Small intestine (tissue), 16 donors: ENCODE measurements at places on chromosomes 5 and 9. TPM values are rescaled to one million over a fixed set of nuclear protein-coding genes. Genes with fewer than 3 reads are reported as not detected.

The CTNNAL1 gene
- polyA plus RNA-seq: 23.5 TPM

The SCGB3A1 gene
- not detected for polyA plus RNA-seq

The HARS2 gene
- polyA plus RNA-seq: 23.3 TPM

The INSL6 gene
- polyA plus RNA-seq: not detected

The SLIT3 gene
- polyA plus RNA-seq: 5.3 TPM

The C9orf153 gene
- polyA plus RNA-seq: not detected

The IFNK gene
- not detected for polyA plus RNA-seq

The IFNE gene
- polyA plus RNA-seq: 0.81 TPM

The RGP1 gene
- 17.8 TPM for polyA plus RNA-seq

The COL5A1 gene
- 0.22 TPM for polyA plus RNA-seq

The RABL6 gene
- polyA plus RNA-seq: 75.5 TPM

The OMD gene
- not detected for polyA plus RNA-seq

The SCGB3A2 gene
- not detected for polyA plus RNA-seq

The SAXO1 gene
- 0.01 TPM for polyA plus RNA-seq
